ENCODE measurements at places on chromosomes 6 and 20. TPM values are rescaled to one million over a fixed set of nuclear protein-coding genes. Genes with fewer than 3 reads are reported as not detected.

- DNase-seq, result no peak
Measured at GRCh38 chr20:11281240-11281639, 607.4 kb upstream of the JAG1 start.

- no peak for DNase-seq
Measured at GRCh38 chr6:39642270-39642669, 82.9 kb downstream of the KIF6 start.

Gene EPPIN
- total RNA-seq, result not detected

GRCh38 chr6:169168302-169168630 is 85.4 kb downstream of the THBS2 start:
- DNase-seq, result no peak

Gene PCIF1
- total RNA-seq, result 75.9 TPM

DNA sequence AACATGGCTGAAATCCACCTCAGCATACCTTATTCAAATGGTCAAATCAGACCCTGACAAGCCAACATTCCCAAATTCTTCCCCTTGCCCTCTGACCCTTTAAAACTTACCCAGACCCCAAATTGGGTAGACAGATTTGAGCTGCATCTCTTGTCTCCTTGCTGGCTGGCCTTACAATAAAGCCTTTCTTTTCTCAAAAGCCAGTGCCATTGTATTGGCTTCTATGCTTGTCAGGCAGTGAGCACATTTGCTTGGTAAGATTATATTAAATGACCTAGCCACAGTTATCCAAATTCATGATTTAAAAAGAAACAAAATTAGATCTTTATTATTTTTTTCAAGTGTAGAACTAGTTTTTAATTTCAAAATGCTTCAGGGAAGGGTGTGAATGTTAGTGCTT is 67.8 kb upstream of the FAM83B start:
- no peak for DNase-seq

GRCh38 chr6:292506-293192 is 362 bp downstream of the DUSP22 start:
- DNase-seq, result peak; percentile 55

- DNase-seq, result no peak
Measured at GRCh38 chr6:33707771-33708170, 3.7 kb downstream of the UQCC2 start.

GRCh38 chr6:139871803-139872510 is 497.5 kb upstream of the CITED2 start:
- DNase-seq, result no peak

DNA sequence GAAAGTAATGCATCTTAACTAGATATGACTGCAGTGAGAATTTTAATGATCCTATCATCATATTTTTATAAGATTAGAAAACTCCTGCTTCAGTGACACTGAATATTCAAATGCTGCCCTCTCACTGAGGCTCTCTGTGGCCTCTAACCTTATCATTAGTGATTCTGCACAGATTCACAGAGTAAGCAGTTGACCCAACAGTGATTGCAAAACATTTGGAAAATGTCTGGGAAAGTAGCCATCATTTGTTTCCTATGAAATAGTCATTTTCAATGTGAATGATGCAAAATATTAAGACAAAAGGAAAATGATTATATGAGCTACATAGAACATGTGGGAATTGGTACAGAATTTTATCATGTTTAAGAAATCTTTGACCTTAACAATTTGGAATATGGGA is 210.3 kb downstream of the TBX18 start:
- DNase-seq, result no peak

GRCh38 chr20:31472395-31473330 is 2.3 kb downstream of the DEFB124 start:
- DNase-seq, result peak; percentile 40

DNA sequence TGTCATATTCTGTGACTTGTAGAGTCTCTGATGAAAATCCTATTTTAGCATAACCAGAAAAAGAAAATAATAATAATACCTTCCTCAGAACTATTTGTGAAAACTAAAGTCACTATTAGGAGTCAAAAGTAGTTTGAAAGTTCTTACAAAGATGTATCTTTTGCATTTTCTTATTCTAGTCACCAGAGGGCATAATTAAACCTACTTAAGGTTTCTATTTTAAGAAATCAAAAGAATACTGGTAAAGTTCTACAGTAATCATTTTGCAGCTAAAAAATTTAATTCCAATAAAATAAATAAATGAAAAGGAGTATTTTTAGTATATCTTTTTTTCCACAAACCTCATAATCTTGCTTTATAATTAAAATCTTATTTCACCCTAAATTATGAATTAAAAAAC is 28.0 kb upstream of the MCM9 start:
- DNase-seq, result no peak

DNA sequence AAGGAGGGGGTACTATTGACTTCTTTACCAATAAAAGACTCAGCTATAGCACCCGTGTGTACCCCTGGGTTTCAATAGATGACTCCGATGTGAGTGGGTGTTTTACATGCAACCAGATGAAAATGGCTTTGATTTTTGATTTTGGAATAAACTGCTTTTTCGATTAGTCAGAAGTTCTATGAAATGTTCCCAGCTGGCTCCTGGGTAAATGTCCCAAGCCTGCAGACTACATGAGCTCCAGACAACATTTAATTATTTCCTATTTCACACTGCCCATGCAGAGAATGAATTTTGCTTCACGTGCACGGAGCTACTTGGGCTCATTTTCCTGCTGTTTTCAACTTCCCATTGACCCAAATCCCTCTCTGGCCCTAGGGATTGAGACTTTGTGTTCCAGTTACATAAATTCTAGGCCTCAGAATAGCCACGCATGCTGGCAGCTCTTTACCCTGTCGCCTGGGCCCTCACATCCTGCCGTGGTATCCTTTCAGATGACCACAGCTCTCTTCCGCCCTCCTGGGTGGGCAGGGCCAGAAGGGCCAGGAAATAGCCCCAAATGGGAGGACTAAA is 59.7 kb downstream of the GPR6 start:
- no peak for DNase-seq

GRCh38 chr6:5337573-5337972 is 76.3 kb downstream of the FARS2 start:
- DNase-seq, result no peak

DNA sequence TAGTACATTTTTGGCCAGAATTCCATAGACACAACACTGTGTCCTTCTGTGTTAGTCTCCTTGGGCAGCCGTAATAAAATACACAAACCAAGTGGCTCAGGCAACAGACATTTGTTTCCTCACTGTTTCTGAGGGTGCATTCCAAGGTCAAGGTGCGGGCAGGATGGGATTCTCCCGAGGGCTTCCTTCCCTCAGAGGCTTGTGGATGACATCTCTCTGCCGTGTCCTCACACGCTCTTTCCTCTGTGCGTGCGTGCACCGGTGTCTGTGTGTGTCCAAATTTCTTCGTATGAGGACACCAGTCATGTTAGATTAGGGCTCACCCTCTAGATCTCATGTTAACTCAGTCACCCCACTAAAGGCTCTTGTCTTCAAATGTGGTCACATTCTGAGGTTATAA is 30.6 kb downstream of the CDYL start:
- DNase-seq, result no peak

Measured in Caco-2 (cell line).